Endothelial cell (in vitro differentiated cells): ENCODE measurements at places on chromosomes 11 and 22.

DNA sequence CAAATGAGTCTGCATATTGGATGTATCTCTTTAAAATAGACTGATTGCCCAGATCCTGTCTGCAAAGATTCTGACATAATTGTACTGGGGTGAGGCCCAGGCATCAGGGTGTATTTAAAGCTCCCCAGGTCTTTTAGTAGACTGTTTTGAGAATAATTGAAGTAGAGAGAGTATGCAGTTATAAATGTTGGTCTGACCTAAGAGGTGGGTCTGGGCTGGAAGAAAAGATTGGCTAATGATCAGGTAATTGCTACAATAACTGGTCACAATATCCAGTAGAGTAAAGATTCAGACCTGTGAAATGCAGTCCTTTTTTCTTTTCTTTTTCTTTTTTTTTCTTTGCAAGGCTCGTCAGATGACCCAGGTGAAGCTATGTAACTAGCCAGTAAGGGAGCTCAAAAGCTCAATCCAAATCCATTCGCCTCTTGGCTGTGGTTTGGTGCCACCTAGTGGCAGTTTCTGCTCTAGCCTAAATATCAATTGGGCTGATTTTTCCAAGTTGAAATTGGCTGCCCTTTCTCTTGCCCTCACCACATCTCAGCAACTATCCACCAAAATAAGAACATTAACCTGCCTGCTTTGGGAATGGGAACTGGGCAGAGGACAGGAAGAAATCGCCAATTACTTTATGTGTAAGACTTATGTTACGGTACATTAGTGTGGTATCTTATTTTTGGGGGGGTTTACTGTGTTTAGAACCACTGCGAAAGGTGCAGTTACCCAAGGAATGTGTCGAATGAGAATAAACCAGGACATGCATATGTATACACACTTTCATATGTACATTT lies 45.9 kb downstream of the ZNF143 start:
- peak; percentile 74 for DNase-seq

- DNase-seq: no peak
Measured at GRCh38 chr11:35332524-35332923, 86.8 kb downstream of the SLC1A2 start.

DNA sequence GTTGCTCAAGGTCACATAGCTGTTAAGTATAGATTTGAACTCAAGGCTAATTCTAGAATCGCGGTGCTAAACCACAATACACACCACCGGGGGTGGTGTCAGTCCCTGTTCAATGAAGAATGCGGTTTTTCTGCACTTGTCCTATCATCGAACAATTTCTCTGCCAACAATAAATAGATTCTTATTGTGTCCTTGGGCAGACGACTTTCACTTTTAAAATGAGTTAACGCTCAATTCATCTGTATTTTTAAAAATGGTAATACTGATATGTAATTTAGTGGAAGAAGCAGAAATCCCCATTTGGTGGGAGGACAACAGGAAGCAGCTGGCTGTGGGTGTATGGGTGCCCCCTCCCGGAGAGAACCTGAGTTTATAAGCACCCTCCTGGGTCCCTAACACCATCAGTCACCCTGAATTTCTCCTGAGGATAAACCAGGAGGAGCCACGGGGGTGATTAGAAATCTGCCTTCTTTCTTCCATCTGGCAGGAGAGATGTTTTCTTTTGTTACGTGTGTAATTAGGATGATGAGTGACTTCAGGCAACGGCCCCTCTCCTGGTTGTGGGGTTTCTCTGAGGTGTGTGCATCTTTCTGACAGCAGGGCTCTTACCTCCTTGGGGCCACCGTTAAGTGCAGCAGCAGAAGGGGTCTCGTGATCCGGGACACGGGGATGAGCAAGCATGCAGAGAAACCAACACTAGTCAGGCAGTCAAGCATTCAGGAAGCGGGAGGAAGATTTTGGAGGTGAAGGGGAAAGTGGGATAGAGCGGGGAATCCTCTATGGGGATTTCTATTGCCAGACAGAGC lies 87.7 kb downstream of the GRAMD1B start:
- no peak for DNase-seq

DNA sequence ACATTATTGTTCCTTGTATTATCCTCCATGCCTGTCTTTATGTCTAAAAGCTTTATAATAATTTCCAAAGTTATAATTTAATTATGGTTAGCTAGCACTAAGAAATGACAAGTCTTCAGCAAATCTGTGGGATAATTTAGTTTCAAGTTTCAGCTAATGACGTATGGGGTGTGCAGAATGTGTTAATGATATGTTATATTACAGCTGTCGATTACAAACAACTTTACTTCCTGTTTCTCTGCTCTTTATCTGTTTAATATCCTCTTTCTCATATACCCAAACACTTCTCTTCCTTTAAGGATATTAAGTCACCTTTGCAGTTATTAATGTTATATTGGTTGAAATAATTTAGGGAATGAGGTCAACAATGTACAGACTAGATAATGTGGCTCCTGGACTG lies 161.8 kb downstream of the CASP12 start:
- no peak for DNase-seq

DNA sequence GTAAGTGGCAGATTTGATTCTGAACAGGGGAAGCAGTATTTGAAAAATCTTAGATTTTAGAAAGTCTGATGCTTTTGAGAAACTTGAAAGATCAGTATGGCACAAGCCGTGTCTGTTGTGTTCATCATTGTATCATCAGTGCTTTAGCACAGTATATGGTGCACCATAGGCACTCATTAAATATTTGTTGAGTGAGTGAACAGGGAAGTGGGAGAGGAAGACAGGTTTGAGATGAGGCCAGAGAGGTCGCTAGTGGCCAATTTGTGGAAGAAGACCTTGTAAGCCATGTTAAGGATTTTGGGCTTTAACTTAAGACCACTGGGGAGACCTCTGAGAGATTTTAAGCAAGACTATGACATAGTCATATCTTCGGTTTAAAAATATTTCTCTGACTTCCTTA lies 12.9 kb downstream of the CHEK1 start:
- DNase-seq: no peak

DNA sequence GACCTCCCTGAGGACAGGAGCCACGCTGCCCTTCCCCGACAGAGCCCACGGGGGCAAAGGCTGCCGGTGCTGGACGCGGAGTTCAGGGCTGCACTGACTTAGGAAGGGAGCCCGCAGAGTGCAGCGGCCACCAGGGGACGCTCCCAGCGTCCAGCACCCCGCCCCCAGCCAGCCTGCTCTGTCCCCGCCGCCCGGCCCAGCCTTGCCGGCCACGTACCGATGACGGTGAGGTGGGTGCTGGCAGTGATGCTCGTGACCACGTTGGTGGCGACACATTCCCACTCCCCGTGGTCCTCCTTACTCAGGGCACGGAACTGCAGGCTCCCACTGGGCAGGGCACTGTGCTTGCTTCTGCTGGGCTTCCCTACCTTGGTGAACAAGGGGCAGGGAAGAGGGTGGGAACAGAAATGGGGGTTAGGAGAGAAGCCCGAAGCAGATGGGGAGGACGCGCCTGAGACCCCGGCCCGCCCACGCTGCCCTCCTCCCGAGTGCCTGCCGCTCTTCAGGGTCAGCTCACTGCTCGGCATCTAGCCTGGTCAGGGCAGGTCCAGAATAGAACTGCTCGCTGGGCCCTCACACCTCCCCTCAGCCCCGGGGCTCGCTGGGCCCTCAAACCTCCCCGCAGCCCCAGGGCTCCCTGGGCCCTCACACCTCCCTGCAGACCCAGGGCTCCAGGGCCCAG lies 25.9 kb downstream of the IGSF9B start:
- DNase-seq: peak; percentile 57

DNA sequence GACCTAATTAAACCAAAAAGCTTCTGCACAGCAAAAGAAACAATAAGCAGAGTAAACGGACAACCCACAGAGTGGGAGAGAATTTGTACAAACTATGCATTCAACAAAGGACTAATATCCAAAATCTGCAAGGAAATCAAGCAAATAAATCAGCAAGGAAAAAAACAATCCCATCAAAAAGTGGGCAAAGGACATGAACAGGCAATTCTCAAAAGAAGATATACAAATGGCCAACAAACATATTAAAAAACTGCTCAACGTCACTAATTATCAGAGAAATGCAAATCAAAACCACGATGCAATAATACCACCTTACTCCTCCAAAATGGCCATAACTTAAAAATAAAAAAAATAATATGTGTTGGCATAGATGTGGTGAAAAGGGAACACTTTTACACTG lies 5.2 kb downstream of the PLAAT5 start:
- no peak for DNase-seq

GRCh38 chr22:45515676-45516075 lies 13.0 kb downstream of the FBLN1 start:
- DNase-seq: no peak

DNA sequence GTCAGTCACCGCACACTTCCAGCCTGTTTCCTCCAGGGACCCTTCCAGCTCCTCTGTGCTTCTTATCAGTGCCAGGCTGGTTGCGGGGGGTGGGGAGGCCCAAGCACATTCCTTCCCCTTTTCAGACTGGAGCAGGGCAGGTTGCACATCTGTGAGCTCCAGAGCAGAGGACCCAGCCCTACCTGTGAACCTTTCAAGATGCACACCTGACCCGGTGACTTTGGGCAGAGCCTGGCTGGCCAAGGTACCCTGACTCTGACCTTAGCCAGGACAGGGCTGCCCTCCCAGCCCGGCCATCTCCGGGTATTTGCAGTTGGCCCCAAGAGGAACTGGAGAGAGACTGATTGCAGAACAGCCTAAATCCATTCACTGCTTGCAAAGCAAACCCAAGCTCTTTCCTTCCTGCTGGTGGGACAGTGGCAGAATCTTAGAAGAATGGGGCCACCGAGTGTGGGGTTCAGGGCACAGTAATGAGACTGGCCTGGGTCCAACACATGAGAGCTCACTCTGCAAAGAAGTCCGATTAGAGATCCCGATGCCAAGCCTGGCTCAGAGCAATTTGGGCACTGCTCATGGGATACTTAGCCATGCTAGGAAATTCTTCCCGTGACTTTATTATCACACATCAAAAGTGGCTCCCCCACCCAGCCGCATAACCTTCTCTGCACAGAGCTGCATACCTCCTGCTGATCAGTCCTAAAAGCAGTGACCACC lies 64.7 kb upstream of the CCND1 start:
- no peak for DNase-seq

DNA sequence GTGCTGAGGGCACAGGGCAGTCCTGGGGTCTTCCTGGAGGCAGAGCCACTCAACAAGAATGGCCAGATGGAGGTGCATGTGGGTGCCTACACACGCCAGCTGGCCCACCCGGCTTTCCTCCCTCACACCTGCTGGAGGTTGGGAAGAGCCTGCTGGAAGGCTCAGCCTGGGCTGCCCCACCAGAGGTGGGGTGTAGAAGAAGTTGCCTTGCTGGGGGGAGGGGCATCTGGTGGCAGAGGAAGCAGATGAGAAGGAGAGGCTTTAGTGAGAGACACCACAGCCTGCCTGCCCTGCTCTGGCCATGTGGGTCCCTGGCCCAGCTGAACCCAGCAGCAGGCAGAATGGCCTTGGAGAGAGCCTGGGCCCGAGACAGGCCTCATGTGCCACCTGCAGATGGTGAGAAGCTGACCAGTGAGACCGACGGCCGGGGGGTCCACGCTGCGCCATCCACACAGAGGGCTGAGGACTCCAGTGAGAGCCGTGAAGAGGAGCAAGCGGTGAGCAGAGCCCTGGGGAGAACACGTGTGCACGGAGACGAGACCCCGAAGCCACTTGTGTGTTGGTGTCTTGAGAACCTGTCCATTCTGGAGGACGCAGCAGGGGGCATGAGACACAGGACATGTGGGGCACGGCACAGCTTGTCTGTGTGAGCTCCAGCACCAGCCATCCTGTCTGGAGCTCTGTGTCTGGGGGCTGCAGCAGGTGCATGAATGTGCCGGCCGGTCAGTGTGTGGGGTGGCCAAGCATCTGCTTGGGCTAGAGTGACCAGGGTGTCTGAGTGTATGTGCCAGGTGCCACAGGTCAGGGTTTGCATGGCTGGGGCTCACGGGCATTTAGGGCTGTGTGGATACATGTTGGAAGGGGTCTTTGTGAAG lies 2.7 kb downstream of the B4GALNT4 start:
- no peak for DNase-seq

- DNase-seq: no peak
Measured at GRCh38 chr22:49619301-49619700, 208.4 kb downstream of the BRD1 start.
